CD4-positive, alpha-beta memory T cell (primary cell): ENCODE measurements at places on chromosomes 7 and 10. TPM values are rescaled to one million over a fixed set of nuclear protein-coding genes. Genes with fewer than 3 reads are reported as not detected.

TMEM130 gene
- not detected for total RNA-seq

ZSCAN25 gene
- 43.1 TPM for total RNA-seq

- no peak for DNase-seq
These were observed 3.5 kb upstream of the CDK6 start for GRCh38 chr7:92839901-92840300.

- DNase-seq, result no peak
These were observed 5.3 kb upstream of the SCIN start for GRCh38 chr7:12564996-12565764.

CUBN gene
- total RNA-seq, result 8.5 TPM

DNA sequence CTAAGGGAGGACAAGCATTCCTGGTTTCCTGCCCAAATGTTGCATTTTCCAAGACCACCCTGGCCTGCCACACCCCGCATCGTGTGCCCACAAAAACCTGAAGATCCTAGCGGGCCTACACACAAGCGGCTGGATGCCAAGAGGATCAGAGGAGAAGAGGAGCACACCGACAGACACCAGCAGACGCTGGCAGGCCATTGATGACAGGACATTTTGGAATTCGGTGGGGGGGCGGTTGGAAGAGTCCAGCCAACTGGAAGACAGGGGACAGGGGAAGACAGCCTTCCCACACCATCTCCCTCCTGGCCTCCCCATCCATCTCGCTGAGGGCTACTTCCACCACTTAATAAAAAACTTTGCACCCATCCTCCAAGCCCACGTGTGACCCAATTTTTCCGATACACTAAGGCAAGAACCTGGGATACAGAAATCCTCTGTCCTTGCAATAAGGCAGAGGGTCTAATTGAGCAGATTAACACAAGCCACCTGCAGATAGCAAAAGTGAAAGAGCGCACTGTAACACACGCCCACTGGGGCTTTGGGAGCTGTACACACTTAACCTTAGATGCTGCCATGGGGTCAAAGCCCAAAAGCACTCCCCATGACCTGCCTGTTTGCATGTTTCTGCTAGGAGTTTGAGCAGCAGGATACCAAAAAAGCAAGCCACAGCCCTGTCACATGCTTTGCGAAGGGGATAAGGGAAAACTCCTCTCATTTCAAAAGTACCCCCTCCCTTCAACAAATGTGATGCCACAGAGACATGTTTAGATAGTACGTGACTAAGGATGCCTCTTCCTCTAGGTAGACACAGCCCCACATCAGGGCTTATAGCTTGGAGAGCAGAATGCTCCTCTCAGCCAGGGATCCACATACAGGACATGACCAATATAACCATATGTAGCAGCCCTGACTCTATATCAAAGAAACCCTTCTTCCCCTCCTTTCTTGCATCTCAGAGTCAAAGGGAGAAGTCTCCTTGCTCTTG lies 13.4 kb upstream of the SMNDC1 start:
- DNase-seq, result no peak

DNA sequence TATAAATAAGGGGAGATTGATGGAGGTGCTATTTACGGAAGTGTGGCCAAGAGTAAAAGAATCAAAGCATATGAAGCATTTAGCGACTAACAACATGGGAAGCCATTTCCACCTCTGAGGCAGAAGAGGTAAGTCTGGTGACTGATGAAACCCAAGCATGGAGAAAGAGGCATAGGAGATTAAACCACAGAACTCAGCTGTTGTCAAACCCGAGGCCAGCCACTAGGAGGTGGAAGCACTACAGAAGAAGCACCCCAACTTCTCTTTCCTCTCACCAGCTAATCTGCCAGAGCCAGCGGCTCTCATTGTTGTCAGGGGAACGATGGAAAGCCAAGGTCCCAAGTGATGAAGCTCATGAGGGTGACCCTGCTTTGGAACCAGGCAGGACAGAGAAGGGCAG lies 19.6 kb upstream of the CNTNAP2 start:
- DNase-seq, result no peak

CXCL12 gene
- total RNA-seq, result not detected

GRCh38 chr7:148799893-148800555 lies 84.1 kb downstream of the EZH2 start:
- no peak for DNase-seq

DNA sequence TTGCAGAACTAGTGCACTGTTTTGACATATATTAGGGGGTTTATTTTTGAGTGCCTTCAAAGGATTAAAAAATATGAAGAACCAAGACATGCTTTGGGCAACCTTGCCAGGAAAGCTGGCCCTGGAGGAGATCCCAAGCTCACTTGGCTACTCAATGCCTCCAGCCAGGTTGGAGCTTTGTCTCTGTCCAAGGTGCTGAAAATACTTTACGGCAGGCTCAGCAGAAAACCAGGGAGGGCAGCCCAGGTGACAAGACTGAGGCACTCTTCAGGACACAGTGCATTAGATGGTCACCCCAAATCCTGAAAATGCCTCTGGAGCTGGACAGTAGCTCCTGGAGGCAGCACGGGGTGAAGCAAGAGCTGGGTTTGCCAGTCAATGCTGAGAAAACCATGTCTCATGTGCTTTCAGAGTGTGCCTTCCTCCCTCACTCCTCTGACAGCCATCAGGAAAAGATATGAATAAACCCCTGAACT lies 5.8 kb upstream of the KCNH2 start:
- peak; percentile 49 for DNase-seq

DNA sequence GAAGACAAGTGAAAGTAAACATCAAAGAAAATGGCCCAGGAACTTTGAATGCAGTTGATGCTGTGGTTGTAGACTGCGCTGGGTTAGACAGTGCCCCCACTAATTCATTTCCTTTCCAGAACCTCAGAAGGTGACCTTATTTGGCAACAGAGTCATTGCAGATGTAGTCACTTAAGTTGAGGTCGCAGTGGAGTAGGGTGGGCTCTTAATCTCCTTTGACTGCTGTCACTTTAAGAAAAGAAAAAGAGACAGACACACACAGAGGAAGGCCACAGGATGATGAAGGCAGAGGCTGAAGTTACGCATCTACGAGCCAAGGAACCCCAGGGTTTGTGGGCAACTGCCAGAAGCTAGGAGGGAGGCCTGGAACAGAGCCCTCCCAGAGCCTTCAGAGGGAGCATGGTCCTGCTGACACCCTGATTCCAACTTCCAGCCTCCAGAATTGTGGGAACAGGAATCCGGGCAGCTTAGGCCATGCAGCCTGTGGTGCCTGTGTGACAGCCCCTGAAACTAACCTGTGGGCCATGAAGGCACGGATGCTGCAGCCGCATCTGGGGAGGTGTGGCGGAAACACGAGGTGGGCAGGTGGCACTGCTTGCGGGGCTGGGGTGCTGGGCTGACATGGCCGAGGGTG lies 107.6 kb downstream of the PRKAG2 start:
- DNase-seq, result peak; percentile 69

ERVW-1 gene
- total RNA-seq, result 0.12 TPM

- no peak for DNase-seq
These were observed 192.4 kb downstream of the ADARB2 start for GRCh38 chr10:1544929-1545328.

DNA sequence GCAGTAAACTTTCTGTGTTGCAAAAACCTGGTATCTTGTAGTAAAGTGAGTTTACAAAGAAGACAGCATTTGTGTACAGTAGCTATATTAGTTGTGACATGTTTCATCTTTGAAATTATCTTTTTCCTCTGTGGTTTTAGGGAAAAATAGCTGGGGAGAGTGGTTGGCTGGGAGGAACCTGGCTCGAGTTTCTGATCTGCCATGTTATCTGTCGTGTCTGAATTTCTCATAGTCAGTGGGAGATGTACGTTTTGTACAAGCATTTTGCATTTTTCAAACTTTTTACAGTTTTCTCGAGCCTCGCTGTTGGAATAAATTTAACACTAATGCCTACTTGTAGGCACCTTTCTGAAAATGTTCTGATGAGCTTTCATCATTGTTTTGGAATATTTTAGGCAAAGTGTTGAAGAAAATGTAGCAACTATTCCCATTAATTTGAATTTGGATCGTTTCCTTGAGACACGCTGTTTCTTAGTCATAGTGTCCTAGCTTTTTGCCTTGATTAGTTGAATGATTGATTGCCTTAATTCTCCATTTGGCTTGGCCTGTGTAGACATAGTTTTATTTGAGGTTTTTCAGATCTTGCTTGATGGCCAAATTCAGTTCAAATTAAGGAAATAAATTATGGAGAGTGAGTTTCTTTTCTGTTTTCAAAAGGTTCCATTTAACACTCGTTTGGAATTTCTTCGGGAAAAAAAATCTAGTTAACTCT lies 65.1 kb downstream of the CAMK1D start:
- DNase-seq, result no peak

GRCh38 chr7:143510854-143511592 lies 33.4 kb downstream of the TAS2R41 start:
- DNase-seq, result no peak

FAM221A gene
- 7.3 TPM for total RNA-seq

DNA sequence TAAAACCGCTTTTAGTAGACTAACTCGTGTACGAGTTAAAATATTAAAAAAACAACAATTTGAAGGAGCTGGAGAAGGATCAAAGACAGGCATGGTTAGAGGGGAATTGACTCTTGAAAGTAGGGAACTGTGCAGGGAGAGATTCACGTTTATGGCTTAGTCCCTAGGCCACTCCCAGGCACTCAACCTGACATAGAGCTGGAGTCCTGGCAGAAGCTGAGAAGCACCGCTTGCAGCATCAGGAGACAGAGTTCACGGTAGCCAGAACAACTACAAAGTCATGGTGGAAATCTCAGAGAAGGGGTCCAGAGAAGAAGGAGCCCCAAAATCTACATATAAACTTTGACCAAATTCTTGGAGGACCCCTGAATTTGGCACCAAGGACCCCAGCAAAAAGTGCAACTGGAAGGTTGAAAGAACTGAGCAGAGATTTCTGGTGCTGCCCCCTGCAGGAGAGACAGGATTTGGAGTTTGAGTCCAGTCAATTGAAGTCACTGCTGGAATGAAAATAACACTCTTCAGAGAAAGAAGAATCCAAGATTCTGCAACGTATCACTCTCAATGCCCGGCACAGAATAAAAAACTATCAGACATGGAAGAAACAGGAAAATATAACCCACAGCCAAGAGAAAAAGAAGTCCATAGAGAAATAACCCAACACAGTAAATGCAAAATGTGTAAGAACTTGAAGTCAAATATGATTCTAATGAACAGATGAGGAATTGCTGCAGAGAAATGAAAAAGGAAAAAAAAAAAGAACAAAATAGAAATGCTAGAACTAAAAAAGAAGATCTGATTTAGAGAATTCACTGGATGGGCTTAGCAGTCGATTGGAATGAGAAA lies 493.3 kb upstream of the PODXL start:
- DNase-seq, result no peak

SYT15B gene
- total RNA-seq, result not detected

ZNF727 gene
- total RNA-seq, result 0.25 TPM

- no peak for DNase-seq
These were observed 69.0 kb upstream of the FAM180A start for GRCh38 chr7:135817583-135817982.

ARMC3 gene
- total RNA-seq, result not detected

DNA sequence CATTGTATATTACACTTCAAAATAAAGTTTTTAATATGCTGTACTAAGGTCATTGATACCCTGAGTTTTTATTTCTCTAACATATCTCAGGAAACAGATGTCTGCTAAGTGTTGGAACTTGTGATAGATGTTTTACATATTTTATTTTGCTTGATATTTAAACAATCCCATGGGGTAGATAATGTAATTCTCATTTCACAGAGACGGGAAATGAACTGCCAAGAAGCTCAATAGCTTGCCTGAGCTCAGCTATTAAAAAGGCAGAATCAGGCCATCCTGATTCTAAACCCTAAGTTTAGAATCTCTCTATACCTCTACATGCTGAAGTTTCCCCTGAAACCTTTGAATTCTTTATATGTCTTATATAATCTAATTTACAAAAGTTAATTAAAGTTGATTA lies 126.3 kb downstream of the LRRC18 start:
- DNase-seq, result no peak

DNA sequence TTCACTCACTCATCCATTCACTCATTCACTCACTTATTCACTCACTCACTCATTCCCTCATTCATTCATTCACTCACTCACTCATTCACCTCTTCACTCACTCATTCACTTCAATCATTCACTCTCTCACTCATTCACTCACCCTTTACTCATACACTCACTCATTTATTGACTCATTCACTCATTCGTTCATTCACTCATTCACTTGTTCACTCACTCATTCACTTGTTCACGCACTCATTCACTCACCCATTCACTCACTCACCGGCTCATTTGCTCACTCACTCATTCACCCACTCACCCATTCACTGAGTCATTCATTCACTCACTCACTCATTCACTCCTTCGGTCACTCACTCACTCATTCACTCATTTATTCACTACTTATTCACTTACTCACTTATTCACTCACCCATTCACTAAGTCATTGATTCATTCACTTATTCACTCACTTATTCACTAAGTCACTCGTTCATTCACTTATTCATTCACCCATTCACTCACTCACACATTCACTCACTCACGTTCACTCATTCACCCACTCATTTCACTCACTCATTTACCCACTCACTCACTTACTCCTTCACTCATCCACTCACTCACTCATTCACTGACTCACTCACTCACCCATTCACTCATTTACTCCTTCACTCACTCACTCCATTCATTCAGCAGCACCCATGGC lies 4.7 kb upstream of the PFKP start:
- no peak for DNase-seq

DNA sequence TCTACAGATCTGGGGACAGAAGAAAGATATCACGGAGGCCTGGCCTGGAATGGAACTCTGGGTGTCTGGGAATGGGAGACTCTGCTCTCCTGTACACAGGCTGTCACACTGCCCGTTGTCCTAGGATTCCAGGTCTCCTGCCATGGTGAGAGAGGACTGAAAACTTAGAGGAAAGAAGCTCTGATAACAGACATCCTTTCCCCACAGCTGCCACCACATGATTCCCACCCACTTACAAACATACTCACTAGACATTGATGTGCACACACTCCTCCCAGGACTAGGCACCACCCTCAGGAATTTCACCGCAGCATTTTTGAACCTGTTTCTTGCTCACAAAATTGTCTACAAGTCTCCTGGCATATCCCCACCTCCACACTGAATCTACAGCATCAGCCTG lies 5.7 kb downstream of the ZNF92 start:
- DNase-seq, result no peak

DNA sequence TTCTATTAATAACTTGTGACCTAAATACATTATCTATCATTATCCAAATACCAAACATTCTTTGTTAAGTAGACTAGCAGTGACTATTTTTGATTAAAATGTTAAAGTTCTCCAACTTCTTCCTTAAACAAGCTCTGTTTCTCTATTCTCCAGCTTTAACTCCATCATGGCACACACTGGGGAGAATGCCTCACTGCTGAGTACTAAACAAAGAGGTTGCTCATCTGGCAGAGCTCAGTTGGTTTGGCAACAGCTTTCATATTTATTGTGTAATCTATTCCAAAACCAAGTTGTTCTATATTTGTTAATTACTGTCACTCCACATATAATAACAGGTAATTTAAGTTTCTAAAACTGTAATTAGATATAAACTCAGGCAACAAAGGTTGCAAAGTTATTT lies 89.6 kb downstream of the USP6NL start:
- DNase-seq, result no peak

GRCh38 chr7:6167587-6168476 lies 104.6 kb downstream of the CYTH3 start:
- no peak for DNase-seq

- no peak for DNase-seq
These were observed 608.4 kb upstream of the KCND2 start for GRCh38 chr7:119664601-119665000.
